Pancreas (tissue), 10 donors: ENCODE measurements at places on chromosomes 5 and 9. TPM values are rescaled to one million over a fixed set of nuclear protein-coding genes. Genes with fewer than 3 reads are reported as not detected.

The KCNMB1 gene
- 0.28 TPM for total RNA-seq

- peak overlapping the region; percentile 83 for H3K27ac ChIP-seq
- H3K27me3 ChIP-seq, result no peaks in the 10 kb centered on the region
- peaks cover 55% of the 10 kb centered on the region for H3K4me1 ChIP-seq
- no peak overlapping the region for H3K4me3 ChIP-seq
- H3K36me3 ChIP-seq, result no peaks in the 10 kb centered on the region
Observed at GRCh38 chr5:76385540-76385939, 17.5 kb upstream of the IQGAP2 start.

GRCh38 chr5:93874491-93874890 is 133.1 kb upstream of the POU5F2 start:
- no peak overlapping the region for H3K27ac ChIP-seq
- H3K27me3 ChIP-seq, result no peaks in the 10 kb centered on the region
- H3K4me3 ChIP-seq, result no peak overlapping the region
- no peak for DNase-seq
- H3K36me3 ChIP-seq, result peaks cover 3% of the 10 kb centered on the region

The SELENOP gene
- 195 TPM for total RNA-seq

- no peaks in the 10 kb centered on the region for H3K36me3 ChIP-seq
- no peaks in the 10 kb centered on the region for H3K4me1 ChIP-seq
- no peak for DNase-seq
- H3K27me3 ChIP-seq, result no peaks in the 10 kb centered on the region
- H3K4me3 ChIP-seq, result no peak overlapping the region
- H3K27ac ChIP-seq, result no peak overlapping the region
Observed at GRCh38 chr5:25002371-25002770, 357.6 kb upstream of the CDH10 start.

The CWC27 gene
- total RNA-seq, result 3.7 TPM

The PCDHB7 gene
- 0.41 TPM for total RNA-seq

The CIZ1 gene
- total RNA-seq, result 74.7 TPM
